ENCODE measurements at places on chromosomes 1 and 21. TPM values are rescaled to one million over a fixed set of nuclear protein-coding genes. Genes with fewer than 3 reads are reported as not detected.

The TEX38 gene
- total RNA-seq = not detected

The SPRR2E gene
- not detected for total RNA-seq

The CD46 gene
- total RNA-seq = 302 TPM

The VSIG8 gene
- 0.35 TPM for total RNA-seq

The LRRC53 gene
- not detected for total RNA-seq

The GNPAT gene
- total RNA-seq = 36.7 TPM

The ZFP69B gene
- 1.3 TPM for total RNA-seq

The PRR9 gene
- total RNA-seq = not detected

The OR2L2 gene
- total RNA-seq = not detected

The LRRIQ3 gene
- total RNA-seq = 0.65 TPM

The INSRR gene
- not detected for total RNA-seq

The RHD gene
- total RNA-seq = not detected

The MAB21L3 gene
- 1.2 TPM for total RNA-seq

The SMIM1 gene
- total RNA-seq = 8.5 TPM

The BEND5 gene
- 4.3 TPM for total RNA-seq

The MPZ gene
- total RNA-seq = 4.0 TPM

The ZC3H12A gene
- 12.8 TPM for total RNA-seq

The CBS gene
- total RNA-seq = 82.3 TPM

The CR1L gene
- 1.3 TPM for total RNA-seq

The TRIM58 gene
- total RNA-seq = 4.0 TPM

The PLA2G2D gene
- 0.27 TPM for total RNA-seq

The MPL gene
- total RNA-seq = 0.65 TPM

The RNF186 gene
- total RNA-seq = not detected

The HENMT1 gene
- 6.5 TPM for total RNA-seq

The MAP1LC3C gene
- total RNA-seq = 10.9 TPM

The BLACAT1 gene
- total RNA-seq = 1.0 TPM

The FCRL5 gene
- total RNA-seq = 1.2 TPM

The STYXL2 gene
- total RNA-seq = 0.09 TPM

The IFFO2 gene
- total RNA-seq = 9.8 TPM

The C8A gene
- total RNA-seq = not detected

The HIPK1 gene
- total RNA-seq = 95.0 TPM

The AIM2 gene
- 2.4 TPM for total RNA-seq

The BARHL2 gene
- not detected for total RNA-seq

The CASQ1 gene
- 0.27 TPM for total RNA-seq

The RYR2 gene
- total RNA-seq = 4.8 TPM

The VHLL gene
- total RNA-seq = not detected

The ANGPTL1 gene
- total RNA-seq = 12.3 TPM

The TINAGL1 gene
- 64.5 TPM for total RNA-seq

The LCE1F gene
- total RNA-seq = not detected

The PALMD gene
- 18.8 TPM for total RNA-seq

The GJA9 gene
- total RNA-seq = not detected

The SAMSN1 gene
- total RNA-seq = 21.5 TPM

The LMOD1 gene
- total RNA-seq = 24.2 TPM
